HCT116 (cell line): ENCODE measurements at places on chromosomes 13 and 19.
A peak's percentile ranks its signal among the peaks of the same experiment; 100 is the strongest.

DNA sequence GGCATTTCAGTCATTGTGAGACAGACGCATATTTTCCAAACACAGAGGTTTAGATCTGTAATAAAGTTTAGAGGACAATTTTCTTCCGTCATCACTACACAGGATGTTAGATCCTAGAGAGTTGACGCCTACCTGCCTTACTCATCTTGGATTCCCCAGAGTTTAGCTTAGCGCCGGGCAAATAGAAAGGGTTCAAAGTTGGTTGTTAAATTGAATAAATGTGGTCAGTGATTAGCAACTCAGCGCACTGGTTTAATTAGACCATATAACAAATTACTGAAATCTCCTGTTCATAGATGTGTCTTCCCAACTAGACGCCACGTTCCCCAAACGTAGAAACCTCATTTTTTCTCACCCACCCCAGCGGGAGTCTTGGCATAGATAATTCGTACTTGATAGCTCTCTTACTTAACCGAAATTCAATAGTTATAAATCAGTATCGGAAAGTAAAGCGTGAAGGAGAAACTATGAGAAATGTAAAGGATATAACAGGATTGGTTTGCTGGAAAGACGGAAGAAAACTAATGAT lies 726 bp upstream of the UFM1 start:
- no peaks in the 10 kb centered on the region for H3K27me3 ChIP-seq
- peak overlapping the region; percentile 77; the same call in 1 of the 2 replicates for H3K27ac ChIP-seq
- H3K4me1 ChIP-seq: peaks cover 18% of the 10 kb centered on the region
- peak overlapping the region; percentile 84 for H3K4me3 ChIP-seq

DNA sequence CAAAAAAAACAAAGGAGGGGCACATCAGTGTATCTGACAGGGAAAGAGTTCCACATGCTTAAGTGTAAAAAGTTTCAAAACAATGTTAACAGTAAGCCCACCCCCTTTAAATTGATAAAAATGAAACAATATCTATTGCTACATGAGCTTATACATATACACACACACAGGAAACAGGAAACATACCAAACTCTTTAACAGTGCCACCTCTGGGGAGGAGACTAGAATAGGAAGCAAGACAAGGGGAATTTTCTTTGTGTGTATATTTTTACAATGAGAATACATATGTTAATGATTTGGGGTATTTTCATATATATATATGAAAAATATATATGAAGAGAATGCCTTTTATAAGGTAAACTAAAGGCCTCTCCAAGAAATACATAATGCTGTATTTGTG lies 44.7 kb downstream of the TPT1 start:
- no peak overlapping the region for H3K27ac ChIP-seq
- no peak overlapping the region for H3K4me3 ChIP-seq
- no peaks in the 10 kb centered on the region for H3K36me3 ChIP-seq
- DNase-seq: no peak

GRCh38 chr13:35765366-35765765 lies 288.9 kb upstream of the MAB21L1 start:
- no peaks in the 10 kb centered on the region for H3K4me1 ChIP-seq
- no peak overlapping the region for H3K4me3 ChIP-seq
- H3K27ac ChIP-seq: no peak overlapping the region
- no peaks in the 10 kb centered on the region for H3K36me3 ChIP-seq
- no peak for DNase-seq

DNA sequence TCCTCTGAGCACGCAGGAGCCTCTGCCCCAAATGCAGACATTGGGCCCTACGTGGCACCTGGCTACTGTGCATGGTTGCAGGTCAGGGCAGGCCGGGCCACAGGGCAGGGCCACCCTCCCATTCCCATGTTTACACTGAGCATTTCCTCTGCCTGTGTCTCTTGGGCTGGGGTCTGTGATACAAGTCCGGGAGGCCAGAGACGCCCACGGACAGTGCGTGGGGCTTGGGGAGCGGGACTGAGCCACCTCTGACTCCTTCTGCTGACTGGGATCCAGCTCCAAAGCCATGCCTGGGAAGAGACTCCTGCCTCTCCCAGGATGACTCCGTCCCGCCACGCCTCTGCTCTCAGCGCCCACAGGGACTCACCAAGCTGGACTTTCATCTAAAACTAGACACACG lies 18.8 kb downstream of the GAS6 start:
- no peak for DNase-seq
- H3K27me3 ChIP-seq: no peaks in the 10 kb centered on the region
- no peaks in the 10 kb centered on the region; the same call in 1 of the 2 replicates for H3K36me3 ChIP-seq
- H3K4me3 ChIP-seq: no peak overlapping the region

GRCh38 chr13:38824342-38824741 lies 137.5 kb downstream of the FREM2 start:
- no peaks in the 10 kb centered on the region for H3K27me3 ChIP-seq
- DNase-seq: no peak
- H3K36me3 ChIP-seq: no peaks in the 10 kb centered on the region
- no peak overlapping the region for H3K27ac ChIP-seq
- H3K4me1 ChIP-seq: no peaks in the 10 kb centered on the region
- H3K4me3 ChIP-seq: no peak overlapping the region

GRCh38 chr13:101267656-101268055 lies 148.7 kb downstream of the NALCN start:
- no peaks in the 10 kb centered on the region for H3K27me3 ChIP-seq
- no peak overlapping the region for H3K27ac ChIP-seq
- DNase-seq: no peak
- H3K4me1 ChIP-seq: no peaks in the 10 kb centered on the region

DNA sequence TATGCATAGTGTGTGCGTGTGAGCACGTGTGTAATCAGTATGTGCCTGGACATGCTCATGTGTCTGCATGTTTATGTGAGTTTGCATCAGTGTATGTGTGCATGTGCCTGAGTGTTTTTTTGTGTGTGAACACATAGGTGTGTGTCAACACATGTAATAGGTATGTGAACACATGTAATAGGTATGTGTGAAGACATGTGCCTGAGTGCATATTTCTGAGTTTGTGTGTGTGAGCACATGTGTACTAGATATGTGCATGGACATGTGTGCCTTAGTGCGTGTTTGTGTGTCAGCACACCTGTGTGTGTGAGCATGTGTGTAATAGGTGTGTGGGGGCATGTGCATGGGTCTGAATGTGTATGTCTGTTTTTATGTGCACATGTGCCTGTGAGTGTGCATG lies 7.4 kb downstream of the SPPL2B start:
- peaks cover 5% of the 10 kb centered on the region; the same call in 1 of the 2 replicates for H3K4me1 ChIP-seq
- no peak overlapping the region for H3K4me3 ChIP-seq
- no peaks in the 10 kb centered on the region for H3K27me3 ChIP-seq
- H3K36me3 ChIP-seq: no peaks in the 10 kb centered on the region
- peak overlapping the region; percentile 35; the same call in 1 of the 2 replicates for H3K27ac ChIP-seq
